ENCODE measurements at places on chromosomes 2 and 18. TPM values are rescaled to one million over a fixed set of nuclear protein-coding genes. Genes with fewer than 3 reads are reported as not detected.

DNA sequence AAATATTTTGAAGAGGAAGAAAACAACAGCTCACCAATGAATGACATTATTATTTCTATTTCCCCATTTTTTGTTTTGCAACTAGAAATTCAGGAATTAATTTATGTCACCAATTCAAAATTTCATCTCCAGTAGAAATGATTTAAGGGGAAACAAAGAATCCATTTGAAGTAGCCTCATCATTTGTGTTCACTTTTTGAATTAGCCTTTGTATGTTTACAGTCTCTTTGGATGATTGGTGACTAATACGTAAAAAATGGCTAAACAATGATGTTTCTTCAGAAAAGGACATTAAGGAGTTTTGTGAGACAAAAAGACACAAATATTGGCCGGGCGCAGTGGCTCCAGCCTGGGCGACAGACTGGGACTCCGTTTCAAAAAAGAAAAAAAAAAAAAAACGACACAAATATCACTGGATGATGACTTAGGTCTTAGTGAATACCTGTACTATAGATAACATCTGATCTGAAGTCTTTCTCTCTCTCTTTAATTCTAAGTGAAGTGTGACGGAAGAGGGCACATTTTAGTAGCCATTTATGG lies 313.2 kb downstream of the PIK3C3 start:
- no peaks in the 10 kb centered on the region for H3K4me1 ChIP-seq
- no peak overlapping the region for H3K4me3 ChIP-seq
- no peak for DNase-seq
- H3K36me3 ChIP-seq = no peaks in the 10 kb centered on the region
- H3K27ac ChIP-seq = no peak overlapping the region

- H3K27ac ChIP-seq = no peak overlapping the region
- H3K4me3 ChIP-seq = no peak overlapping the region
- no peaks in the 10 kb centered on the region for H3K4me1 ChIP-seq
- H3K27me3 ChIP-seq = no peaks in the 10 kb centered on the region
Observed at GRCh38 chr2:164558450-164558849, 62.8 kb downstream of the GRB14 start.

DNA sequence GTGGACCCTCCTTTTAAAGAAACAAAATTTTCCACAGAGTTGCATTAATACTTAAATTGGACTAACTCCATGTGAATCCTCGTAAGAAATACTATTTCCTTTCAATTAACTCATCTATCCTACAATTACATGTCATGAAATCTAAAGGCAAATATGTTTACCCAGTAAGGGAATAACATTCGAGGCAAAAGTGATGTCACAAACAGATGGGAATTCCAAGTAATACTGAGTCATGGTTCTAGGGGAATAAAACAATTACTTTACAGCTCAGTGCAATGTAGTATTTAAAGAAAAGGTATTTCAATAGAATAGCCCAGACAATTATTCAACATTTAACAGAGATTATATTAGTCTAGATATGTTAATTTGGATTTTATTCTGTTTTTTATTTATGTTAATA lies 205.8 kb downstream of the ZNF385B start:
- no peaks in the 10 kb centered on the region for H3K36me3 ChIP-seq
- H3K4me1 ChIP-seq = no peaks in the 10 kb centered on the region
- no peak overlapping the region for H3K27ac ChIP-seq
- DNase-seq = no peak
- H3K27me3 ChIP-seq = no peaks in the 10 kb centered on the region

Gene TSPYL6
- total RNA-seq = not detected

Gene MYL12A
- total RNA-seq = 537 TPM
